Fibroblast of the conjunctiva (primary cell): ENCODE measurements at places on chromosomes 4 and X.

DNA sequence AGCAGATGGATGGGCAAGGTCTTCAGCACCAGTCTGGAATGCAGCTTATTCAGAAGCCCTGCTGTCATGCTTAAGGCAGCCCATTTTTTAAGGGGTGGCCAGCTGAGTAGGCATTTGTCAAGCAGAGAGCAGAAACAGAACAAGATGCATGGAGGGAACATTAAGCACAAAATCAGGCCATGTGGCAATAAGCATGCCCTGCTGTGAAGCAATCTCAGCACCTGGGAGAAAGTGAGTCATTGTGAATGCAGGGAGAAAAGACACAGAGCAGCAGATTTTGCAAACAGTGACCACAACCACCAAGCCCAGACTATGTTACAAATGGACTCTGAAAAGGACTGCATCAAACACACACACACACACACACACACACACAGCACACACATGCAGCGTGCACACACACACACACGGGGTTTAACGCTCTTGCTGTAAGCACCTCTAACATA is 94.1 kb upstream of the GALNT7 start:
- DNase-seq: peak; percentile 8

GRCh38 chrX:133513123-133513522 is 97.8 kb upstream of the GPC4 start:
- DNase-seq: no peak

DNA sequence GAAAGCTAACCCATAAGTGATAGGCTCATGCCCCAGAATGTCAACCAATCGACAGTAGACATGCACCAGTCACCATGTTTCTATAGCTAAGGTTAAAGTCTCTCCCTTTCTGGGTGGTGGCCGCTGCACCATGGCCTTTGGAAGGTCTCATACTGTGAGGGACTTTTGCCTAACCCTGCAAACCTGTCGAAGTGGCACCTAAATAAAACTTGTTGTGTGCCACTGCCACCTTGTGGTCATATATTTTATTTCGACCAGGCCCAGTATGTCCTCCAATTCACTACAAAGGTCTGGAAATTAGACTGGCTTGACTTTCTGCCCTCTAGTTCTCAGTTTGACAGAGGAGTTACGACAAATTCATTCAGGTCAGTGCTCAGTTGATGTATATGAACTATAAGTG is 163.1 kb downstream of the SMARCA1 start:
- peak; percentile 9 for DNase-seq

- no peak for DNase-seq
These were observed 4.1 kb downstream of the STK32B start for GRCh38 chr4:5055411-5055810.

DNA sequence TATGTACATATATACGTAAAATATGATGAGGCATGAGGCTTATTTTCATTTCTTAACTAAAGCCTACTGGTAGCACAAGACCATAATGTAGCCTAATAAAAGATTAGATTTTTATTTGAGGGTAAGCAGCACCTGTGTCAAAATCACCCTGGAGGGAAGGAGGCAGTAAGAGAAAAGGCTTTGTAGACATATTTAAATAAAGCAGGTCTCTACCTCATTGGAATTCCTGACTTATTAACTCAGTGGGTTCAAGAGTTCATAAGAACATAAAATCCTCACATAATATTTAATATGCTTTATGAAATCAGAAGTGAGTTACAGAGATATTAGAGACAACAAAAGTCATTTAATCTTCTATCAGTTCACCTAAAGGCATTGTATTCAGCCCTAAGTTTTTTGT is 261.6 kb upstream of the ANKRD50 start:
- no peak for DNase-seq

DNA sequence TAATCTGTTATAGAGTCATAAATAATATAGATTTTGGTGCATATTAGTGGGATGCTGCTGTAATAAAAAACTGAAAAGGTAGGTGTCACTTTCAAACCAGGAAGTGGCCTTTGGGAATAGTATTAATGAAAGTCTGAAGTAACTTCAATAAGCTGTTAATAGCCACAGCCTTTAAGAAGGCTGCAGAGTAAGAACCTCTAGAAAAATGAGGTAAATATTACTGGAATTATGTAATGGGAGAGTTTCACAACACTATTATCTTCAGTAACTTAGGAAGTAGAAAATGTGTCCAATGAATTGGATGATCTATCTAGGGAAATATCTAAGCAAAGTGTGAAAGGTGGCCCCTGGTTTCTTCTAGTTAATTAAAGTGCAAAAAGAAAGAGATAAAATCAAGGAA is 104.7 kb downstream of the NCAPG start:
- DNase-seq: no peak
